Stimulated activated CD8-positive, alpha-beta memory T cell treated with anti-CD3 and anti-CD28 coated beads, Interleukin-4, amount 100 ng/mL, for 1 hour (primary cell): ENCODE measurements at places on chromosomes 16 and 17.

- no peak for DNase-seq
Measured at GRCh38 chr17:57352665-57353175, 96.4 kb downstream of the MSI2 start.

DNA sequence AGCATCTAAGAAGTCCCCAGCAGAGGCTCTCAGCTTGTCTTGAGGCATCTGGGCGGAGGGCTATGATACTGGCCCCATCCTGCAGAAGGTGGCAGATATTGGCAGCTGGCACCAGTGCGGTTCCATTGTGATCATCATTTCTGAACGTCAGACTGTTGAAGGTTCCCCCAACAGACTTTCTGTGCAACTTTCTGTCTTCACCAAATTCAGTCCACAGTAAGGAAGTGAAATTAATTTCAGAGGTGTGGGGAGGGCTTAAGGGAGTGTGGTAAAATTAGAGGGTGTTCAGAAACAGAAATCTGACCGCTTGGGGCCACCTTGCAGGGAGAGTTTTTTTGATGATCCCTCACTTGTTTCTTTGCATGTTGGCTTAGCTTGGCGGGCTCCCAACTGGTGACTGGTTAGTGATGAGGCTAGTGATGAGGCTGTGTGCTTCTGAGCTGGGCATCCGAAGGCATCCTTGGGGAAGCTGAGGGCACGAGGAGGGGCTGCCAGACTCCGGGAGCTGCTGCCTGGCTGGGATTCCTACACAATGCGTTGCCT, at the start of gene CIITA:
Gene CIITA (plus strand): TSS at position 404 of the 543 bp plus-strand sequence. CDS start 129 bp downstream, at position 533.
- peak; percentile 23 for DNase-seq

DNA sequence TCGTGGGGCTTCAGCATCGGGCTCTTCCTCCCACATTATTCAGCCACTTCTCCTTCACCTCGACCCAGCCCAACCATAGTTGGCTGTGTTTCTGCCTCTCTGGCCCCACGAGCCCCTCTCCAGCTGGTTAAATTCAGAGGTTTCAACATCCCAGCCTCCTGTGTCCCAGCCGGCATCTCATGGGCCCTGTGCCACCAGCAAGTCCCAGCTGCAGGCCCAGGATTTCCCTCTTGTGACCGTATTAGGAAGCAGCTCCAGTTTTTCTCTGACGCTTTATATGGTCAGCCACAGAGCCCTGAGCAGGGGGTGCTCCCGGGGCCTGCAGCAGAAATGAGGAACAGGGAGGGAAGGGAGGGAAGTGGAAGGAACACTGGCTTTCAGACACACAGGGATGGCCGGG, 27.4 kb downstream of the MYH11 start:
- DNase-seq: no peak

GRCh38 chr16:89506113-89506504, 2.1 kb upstream of the SPG7 start:
- no peak for DNase-seq

DNA sequence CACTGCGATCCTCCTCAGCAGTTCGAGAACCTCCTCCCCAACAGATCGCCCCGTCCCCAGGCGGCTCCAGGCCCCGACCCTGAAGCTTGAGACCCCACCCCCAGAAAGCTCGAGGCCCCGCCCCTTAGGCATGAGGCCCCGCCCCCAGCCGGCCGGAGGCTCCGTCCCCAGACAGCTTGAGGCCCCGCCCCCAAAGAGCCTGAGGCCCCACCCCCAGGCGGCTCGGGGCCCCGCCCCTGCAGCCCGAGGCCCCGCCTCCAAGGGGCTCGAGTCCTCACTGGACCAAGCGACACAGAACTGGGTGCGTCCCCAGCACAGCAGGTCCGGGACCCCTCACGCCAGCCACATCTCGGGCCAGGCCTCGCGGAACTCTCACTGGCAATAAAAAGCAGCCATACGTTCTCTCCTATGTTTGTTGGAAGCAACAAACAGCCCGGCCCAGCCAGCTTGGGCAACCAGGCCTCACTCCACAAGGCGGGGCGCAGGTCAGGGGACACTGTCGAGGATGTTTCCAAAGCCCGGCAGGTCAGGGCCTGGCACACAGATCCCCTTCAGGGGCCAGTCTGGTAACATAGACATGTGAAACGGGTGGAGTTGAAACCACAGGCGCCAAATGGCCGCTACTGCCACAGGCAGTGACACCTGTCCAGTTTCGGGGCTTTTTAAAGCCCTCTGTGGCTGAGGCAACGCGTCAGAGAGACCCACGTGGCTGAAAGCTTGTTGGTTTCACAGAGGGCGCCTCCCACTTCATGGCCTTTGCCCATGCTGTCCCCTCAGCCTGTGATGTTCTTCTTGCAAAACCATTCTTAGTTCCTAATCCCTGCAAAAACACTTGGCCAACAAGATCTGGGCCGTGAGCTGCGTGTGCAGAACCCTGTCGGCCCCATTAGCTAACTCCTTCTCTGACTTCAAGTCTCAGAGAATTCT, 224.2 kb downstream of the PARN start:
- no peak for DNase-seq

- DNase-seq: no peak
Measured at GRCh38 chr17:17435323-17435722, 41.5 kb upstream of the MED9 start.

- DNase-seq: no peak
Measured at GRCh38 chr16:80327740-80328139, 213.1 kb upstream of the DYNLRB2 start.

DNA sequence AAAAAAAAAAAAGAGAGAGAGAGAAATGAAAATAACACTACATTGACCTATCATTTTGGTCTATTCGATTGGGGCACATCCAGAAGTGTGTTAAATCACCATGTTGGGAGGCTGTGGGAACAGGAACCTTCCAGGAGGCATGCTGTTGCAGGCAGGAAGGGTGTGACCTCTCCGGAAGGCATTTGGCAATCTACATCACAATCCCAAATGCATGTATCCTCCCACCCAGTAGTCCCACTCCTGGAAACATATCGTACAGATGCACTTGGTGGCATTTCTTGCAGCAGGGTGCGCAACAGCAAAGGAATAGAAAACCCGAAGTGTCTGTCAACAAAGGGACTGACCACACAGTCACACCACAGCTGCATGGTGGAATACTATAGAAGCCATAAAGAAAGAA, 7.9 kb downstream of the PLLP start:
- no peak for DNase-seq

- DNase-seq: no peak
Measured at GRCh38 chr16:885391-885790, 84.9 kb upstream of the GNG13 start.

- DNase-seq: no peak
Measured at GRCh38 chr16:68009157-68009735, 6.5 kb downstream of the DPEP2NB start.

DNA sequence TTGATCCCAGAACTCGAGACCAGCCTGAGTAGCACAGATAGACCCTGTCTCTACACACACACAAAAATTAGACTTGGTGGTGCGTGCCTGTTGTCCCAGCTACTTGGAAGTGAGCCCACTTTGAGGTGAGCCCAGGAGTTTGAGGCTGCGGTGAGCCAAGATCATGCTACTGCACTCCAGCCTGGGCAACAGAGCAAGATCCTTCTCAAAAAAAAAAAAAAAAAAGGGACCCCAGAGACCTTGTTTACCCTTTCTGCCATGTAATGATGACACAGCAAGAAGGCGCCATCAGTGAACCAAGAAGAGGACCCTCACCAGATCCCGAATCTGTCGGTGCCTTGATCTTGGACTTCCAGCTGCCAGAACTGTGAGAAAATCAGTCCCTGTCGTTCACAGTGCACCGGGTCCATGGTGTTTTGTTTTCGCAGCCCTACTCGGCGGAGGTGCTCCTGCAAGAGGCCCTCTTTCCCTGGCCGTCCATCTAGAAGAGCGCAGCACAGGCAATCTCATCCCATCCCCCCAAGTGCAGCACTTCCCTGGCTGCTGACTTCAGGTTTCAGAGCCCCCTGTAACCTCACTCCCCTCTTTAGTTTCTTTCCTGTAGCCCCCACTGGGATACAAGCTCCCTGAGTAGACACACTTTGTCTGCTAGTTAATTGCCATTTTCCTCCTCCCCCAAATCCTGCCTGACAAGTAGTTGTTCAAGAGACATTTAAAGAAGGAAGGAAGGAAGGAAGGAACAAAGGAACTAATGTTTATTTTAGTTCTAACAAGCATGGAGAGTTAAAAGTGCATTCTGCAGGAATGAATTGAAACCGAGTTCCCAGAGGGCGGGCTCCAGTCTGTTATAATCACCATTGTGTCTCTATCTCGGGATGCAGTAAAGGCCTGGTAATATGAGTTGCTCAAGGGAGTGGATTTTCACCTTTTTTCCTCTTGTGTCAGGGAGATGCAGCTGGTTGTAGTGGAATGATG, 115.3 kb downstream of the SNX29 start:
- DNase-seq: no peak

DNA sequence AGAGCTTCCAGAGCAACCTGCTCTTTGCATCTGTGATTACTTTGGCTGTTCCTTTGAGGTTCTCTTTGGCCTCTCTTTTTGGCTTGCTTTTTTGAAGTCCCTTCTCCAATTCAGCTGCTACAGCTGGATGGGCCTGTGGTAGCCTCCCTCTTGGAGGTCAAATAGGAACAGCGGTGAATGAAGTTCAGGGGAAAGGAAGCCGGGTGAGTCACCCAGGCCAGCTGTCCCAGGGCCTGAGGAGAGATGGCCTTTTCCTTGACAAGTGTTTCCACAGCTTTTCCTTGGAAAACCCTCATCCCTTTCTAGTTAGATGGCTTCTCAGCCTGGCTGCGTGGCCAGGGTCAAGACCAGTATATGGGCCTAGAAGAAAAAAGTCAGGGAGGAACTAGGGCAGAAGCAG, 103.1 kb downstream of the STX8 start:
- DNase-seq: no peak

GRCh38 chr17:57337390-57337789, 81.1 kb downstream of the MSI2 start:
- no peak for DNase-seq

GRCh38 chr16:74232806-74233465, 63.7 kb upstream of the PSMD7 start:
- DNase-seq: no peak

GRCh38 chr17:38911081-38911730, 14.2 kb upstream of the LASP1NB start:
- no peak for DNase-seq

DNA sequence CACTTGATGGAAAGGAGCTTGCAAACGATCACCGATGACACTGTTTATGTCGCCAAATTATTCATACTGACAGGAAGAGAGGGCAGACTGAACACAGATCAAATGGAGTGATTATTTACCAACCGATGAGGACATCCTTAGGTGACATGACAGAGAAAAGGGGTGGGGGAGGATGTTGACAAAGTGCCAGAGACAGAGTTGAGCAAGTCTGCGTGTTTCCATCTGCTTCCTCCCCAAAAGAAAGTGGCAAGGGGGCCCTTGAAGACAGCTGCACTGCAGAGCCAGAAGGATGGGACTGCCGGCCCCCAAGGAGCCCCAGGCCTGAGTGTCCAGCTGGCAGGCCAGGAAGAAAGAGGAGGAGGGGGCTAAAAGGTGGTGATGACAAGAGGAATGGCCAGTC, 191.0 kb upstream of the RPL38 start:
- DNase-seq: peak; percentile 8

DNA sequence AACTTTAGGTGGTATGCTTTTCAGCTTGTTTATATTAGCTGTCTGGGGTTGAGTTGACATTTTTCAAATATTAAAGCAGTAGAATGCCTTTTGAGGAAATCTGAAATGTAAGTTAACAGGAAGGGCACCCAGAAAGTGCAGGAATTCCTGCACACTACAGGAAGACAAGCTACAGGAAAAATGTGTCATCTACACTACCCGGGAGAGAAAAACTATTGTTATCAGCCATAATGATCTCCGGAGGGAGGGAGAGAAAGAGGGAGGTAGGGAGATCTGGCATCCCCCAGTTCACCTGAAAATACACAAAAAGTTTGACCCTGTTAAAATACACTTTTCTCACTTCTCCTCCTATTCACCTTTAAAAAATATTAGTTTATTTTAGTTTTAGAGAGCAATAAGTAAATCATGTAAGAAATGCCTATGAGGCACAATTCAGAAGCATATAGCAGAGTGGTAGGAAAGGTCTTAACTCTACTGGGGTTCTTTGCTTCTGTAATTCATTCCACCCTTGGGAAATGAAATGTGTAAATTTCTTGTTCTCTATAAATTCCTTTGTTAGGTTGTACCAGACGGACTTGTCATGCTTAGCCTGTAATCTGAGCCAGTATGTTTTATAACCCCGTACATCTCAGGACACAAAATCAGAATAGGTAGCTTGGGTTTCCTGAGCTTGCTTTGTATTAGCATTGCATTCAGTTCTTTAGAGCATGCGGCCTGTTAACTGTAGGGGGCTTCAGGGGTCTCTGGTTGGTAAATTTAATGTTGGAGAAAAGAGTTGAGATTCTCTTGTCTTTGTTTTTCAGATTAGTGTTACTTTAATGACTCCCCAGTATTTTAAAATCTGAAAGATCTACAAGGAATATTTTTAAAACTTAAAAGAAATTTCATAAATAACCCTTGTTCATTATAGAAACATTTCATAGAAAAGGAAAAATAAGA, 3.3 kb downstream of the MAP2K6 start:
- DNase-seq: no peak

- no peak for DNase-seq
Measured at GRCh38 chr17:17239832-17240231, 2.9 kb upstream of the FLCN start.

DNA sequence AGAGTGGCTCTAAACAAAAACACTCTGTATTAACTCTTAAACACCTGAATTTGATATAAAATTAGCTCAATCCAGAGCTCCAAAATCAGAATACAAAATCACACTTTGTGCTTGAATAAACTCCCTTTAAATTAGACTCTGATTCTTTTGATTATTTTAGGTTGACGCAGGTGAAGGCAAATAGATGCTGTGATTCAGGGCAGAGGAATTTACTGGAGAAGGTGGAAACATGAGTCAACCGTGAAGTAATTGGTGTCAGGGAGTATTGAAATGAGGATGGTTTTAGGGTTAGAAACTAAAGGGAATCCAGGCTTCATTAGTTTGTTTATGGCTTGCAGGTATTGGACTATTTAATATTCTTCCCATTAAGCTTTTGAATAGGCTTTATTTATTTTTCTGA, 37.1 kb upstream of the TEKT1 start:
- no peak for DNase-seq

- peak; percentile 51 for DNase-seq
Measured at GRCh38 chr16:4330277-4330874, 14.5 kb downstream of the GLIS2 start.

- no peak for DNase-seq
Measured at GRCh38 chr16:89615596-89616090, 2.2 kb downstream of the DPEP1 start.
